ENCODE measurements at places on chromosomes 7 and 10.

DNA sequence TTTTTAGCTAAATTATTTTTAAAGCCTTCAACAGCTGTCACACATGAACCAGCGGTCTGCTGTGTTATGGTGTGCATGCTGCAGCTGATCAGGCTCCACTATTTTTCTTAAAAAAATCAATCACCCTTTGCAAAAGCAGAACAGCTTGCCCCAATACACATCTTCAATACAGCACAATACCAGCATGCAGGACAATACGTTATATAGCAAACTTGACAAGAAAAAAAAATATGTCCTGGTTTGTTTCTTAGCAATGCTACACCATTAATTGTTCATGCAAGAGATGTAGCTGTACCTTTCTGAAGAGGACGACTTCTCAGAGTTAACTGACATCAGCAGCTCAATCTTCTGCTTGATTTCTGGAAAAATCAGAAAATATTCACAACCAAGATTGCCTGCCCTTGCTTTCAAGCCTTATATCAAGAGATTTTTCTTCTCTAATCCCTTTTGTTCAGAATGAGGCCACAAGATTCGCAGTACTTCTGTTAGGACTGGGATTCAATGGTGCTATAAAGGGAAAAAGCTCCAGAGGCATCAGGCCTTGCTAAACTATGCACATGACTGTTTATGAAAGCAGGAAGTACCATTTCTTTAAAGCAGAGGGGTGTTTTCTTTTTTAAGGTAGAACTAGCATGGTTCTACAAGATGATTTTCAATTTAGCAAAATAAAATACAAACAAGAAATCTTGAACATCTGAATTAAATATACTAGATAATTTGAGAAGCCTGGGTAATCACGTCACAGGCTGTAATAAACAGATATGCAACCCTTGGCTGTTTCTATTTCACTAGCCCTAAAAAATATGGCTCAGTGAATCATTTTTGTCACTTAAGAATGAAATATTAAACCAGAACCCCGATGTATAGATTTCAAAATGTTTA lies 120.0 kb downstream of the SRPK2 start:
- peak; percentile 33 for DNase-seq

- no peak for DNase-seq
These were observed 74.8 kb downstream of the CDK6 start for GRCh38 chr7:92761391-92762097.

DNA sequence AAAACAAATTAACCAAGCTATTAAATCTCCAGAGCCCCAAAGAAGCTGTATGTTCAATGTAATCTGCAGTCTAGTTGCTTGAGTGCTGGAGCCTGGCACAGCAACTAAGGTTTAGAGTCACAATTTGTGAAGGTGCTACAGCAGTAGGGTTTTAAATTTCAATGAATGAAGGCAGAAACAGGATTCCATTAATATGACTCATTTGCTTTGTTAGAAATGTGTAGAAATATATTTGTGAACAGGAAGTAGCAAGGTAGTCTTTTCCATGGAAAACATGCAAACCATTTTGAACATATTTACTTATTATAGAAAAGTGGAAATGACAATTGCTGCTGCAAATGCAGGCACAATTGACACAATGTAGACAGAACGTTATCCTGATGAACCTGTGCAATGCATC lies 149.0 kb upstream of the STEAP4 start:
- DNase-seq, result no peak

DNA sequence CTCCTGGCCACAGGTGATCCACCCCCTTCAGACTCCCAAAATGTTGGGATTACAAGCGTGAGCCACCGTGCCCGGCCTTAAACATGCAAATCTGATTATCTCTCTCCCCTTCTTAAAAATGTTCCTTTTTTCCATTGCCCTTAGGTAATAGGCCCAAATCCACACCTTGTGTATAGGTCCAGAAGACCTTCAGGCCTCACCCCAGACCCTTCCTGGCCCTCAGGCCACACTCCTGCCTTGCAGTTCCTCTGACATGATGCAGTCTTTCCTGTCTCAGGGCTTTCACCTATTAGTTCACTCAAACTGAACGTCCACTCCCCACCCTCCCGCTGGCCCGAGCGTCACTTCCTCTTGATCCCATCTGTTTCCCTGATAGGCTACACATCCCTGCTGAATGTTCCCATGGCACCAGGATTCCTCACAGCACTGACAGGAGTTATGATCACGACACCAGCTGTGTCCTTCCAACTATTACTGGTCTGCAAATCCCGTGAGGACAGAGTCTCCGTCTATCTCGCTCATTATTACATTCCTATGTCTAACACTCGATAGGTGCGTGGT lies 46.4 kb downstream of the DENND2A start:
- DNase-seq, result no peak

- DNase-seq, result no peak
These were observed 11.3 kb upstream of the A1CF start for GRCh38 chr10:50896721-50897120.

GRCh38 chr10:19762026-19762425 lies 54.2 kb upstream of the PLXDC2 start:
- DNase-seq, result no peak

GRCh38 chr7:134744569-134744968 lies 34.9 kb upstream of the CALD1 start:
- no peak for DNase-seq

GRCh38 chr7:130733931-130734814 lies at the start of gene KLF14:
Gene KLF14 (minus strand): TSS chr7:130734207. CDS start chr7:130734033, 174 bp downstream.
- no peak for DNase-seq

DNA sequence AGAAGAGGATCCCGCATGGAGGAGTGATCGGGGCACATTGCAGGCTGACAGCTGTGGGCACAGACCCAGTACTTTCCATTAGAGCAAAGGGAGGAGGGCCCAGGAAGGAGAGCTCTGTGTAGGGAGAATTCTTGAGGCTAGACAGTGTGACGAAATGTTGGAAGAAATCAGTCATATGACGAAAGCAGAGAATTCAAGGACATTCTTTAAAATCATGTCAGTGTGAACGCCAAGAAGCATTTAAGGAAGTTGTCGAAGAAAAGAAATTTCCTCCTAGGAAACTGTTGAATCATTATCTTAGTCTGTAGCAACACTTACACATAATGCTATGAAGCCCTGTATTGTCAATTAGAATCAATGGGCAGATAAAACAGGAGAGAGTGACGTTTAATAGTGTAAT lies 191.3 kb upstream of the ADARB2 start:
- no peak for DNase-seq

- DNase-seq, result no peak
These were observed 105.0 kb upstream of the AMPH start for GRCh38 chr7:38736138-38736537.

DNA sequence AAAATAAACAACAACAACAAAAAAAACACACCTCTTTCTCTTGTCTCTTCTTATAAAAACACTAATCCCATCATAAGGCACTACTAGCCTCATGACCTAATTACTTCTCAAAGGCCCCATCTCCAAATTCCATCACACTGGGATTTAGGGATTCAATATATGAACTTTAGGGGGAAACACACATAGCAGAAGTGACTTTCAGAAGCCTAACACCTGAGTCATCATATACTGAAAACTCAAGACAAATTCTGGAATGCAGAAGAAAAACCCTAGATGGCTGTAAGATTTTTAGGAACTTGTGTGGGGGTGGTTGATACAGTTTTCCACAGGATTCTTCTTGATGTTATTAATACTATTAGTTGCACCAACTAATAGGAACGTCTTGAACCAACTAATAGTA lies 33.7 kb upstream of the CSTF2T start:
- no peak for DNase-seq

- no peak for DNase-seq
These were observed 4.6 kb upstream of the CNPY1 start for GRCh38 chr7:155550916-155551315.

GRCh38 chr7:50953820-50954219 lies 171.1 kb upstream of the GRB10 start:
- no peak for DNase-seq

- no peak for DNase-seq
These were observed 81.0 kb downstream of the SNX10 start for GRCh38 chr7:26372704-26373103.

GRCh38 chr7:87212498-87212897 lies 7.0 kb downstream of the TMEM243 start:
- DNase-seq, result no peak

- peak; percentile 40 for DNase-seq
These were observed 14.0 kb downstream of the GATAD1 start for GRCh38 chr7:92461027-92462003.
